Fibroblast of skin of right biceps (primary cell): ENCODE measurements at places on chromosomes 4 and X.

DNA sequence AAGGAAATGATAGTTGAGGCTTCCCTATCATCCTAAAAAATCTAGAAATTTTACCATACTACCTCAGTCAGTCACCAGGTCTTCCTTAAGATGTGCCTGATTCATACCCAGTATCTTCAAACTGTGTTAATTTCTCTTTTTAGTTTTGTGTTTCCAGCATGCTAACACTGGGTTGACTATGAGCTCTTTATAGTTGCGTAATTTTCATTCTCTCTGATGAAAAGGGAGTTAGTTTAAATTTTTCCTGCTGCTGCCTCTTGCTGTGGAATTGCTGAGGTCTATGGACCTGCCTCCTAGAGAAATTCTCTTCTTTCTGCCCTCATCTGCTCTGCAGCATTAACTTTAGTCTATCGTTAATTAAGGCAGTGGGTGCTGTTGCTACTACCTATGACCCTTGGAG is 66.6 kb downstream of the BANK1 start:
- DNase-seq: no peak

DNA sequence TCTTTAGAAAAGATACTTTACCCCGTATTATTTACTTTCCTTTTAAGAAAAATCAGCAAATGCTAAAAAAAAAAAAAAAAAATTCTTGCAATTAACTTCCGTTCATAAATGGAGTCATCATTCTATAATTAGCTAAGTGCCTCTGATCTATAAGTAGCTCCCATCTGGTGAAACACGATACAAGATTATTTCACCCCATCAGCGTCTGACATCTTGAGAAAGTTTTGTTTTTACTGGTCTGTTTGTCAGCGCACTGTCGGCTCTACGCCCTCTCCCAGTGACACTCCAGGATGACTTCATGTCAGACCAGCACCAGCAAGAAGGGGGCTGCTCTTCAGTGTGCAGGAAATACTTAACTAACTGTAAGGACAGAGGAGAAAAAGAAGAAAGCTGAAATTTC is 108.3 kb downstream of the AFAP1 start:
- DNase-seq: peak; percentile 94

DNA sequence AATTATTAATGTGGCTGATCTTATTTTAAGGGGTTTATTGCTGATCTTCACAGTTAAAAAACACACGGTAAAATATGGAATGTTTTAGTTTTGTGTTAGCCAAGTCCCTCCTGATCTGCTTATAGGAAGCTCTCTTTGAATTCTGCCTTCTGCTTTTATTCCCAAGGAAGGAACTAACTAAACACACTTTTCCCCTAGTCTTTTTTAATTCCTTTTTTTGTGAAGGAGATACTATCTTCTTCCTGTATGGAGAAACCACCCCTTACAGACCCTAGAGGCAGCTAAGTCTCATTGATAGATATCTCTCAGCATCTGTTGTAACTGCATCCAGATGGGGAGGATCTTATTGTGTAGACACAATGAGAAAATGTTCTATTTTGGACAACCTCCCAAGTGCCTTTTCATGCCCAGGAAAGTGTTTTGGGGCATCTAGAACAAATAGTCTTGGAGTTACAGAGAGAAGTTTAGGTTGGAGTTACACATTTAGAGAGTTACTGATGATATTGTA is 64.4 kb downstream of the AFF1 start:
- no peak for DNase-seq

- DNase-seq: no peak
Observed at GRCh38 chr4:8760561-8760960, 111.1 kb downstream of the HMX1 start.

DNA sequence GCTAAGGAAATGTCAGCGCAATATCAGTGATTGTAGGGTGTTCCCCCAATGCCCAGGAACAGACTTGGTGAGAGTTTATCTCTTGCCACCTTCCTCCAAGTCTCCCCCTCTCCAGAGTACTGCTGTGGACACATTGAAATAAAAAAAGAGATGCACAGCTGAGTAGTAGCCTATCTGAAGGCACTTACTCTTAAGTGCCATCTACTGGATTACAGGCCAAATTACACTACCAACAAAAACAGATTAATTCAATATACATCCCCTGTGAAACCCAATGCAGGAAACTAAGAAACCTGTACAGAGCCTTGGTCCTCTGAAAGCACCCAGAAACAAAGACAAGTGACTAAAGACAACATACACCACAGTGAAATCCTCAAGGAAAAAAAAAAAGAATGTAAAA is 460.3 kb downstream of the ZIC3 start:
- DNase-seq: no peak

- DNase-seq: no peak
Observed at GRCh38 chr4:116427666-116428065, 657.7 kb downstream of the TRAM1L1 start.

- DNase-seq: no peak
Observed at GRCh38 chr4:156660465-156660864, 311.1 kb downstream of the PDGFC start.

DNA sequence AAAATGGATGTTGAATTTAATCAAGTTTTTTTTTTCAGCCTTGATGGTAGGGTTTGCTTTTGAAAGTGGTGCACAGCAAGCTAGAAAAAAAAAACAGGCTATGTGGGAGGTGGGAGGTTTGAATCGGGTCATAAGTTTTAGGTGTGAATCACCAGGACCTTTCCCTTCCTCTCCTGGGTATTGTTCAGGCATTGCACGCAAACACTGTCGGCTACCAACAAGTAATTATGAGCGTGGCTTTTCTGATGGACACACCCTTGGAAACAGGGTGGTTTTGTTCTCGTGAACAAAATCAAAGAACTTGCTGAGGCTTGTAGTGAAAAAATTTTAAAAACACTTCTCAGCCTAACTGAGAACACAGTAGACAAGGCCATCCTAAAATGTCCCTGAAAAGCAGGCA is 18.1 kb downstream of the PIR start:
- no peak for DNase-seq

DNA sequence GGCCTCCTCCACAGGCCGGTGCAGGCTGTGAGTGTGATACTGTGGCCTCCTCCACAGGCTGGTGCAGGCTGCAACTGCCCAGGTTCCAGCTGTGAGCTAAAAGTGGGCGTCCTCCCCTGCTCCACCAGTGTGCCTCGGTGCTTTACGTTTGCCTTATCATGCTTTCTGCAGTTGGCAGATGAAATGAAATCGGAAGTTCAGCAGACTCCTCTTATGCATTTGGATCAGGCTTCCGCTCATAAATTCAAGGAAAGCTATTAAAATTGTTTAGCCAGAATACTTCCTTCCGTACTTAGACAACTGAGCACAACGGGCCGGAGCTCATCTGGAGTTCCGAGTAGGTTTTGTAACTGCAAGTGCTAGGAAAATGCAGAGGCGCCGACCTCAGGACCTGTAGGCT is 12.0 kb downstream of the CYP4V2 start:
- no peak for DNase-seq

DNA sequence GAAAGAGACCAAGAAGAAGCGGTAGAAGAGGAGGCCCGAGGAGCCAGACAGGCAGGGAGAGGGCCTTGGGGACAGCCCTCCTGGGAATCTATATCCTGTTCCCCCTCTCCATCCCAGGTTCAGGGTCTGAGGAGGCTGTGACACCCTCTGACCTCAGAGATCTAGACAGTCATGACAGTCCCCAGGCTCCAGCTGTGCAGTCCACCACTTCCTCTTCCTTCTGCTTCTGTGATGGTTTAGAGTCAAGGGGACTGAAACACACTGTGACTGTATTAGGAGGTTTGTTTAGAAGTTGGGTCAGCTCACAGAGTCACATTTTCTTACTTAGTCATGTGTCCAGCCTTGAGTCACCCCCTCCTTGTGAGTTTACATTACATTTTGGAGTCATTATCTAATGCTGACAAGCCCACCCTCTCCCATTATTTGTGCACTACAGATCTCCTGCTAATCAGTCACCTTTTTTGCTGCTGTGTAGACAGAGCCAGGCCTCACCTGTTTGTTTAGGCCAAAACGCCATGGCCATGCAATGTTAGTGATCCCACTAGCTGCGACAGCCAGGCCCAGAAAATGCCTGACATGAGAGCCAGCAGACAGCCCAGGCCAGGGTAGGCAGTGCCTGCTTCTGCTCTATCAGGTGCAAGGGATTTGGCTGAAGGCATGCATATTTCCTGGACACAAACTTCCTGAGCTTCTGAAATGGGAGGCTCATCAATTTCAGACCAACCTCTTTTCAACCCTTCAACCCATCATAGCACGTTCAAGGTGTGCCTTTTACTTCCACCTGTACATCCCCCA is 26.0 kb downstream of the MANBA start:
- DNase-seq: peak; percentile 33

DNA sequence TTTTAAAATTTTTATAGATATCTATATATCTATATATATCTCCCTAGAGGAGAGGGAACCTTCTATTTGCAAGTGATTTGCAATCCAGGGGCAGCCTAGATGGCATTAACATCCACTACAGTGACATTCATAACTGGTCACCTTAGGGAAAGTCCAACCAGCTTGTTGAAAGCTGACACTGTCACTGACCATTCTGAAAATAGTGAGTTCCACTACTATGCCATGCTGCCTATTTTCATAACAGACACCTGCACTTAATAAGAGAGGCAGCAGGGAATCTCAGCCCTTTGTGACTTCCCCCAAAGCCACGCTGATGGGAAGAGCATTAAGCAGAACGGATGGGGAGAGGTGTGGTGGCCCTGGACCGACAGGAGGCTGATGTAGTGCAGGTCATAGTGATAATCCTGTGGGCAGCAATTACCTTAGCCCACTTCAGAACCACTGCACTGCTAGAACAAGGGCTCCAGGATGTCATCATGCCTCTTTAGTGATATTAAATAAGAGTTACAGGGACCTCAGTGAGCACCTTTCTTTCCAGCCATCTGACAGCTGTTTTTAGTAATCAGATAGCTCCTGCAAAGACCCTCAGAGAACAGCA is 51.3 kb downstream of the GPRIN3 start:
- no peak for DNase-seq
